ENCODE measurements at places on chromosomes 13 and 19. TPM values are rescaled to one million over a fixed set of nuclear protein-coding genes. Genes with fewer than 3 reads are reported as not detected.

Gene HSD17B14
- 1.5 TPM for total RNA-seq

Gene ADGRE2
- total RNA-seq = 0.09 TPM

Gene C19orf85
- not detected for total RNA-seq

Gene BAX
- 134 TPM for total RNA-seq

Gene ZNF112
- total RNA-seq = 8.3 TPM

Gene URI1
- 44.7 TPM for total RNA-seq

DNA sequence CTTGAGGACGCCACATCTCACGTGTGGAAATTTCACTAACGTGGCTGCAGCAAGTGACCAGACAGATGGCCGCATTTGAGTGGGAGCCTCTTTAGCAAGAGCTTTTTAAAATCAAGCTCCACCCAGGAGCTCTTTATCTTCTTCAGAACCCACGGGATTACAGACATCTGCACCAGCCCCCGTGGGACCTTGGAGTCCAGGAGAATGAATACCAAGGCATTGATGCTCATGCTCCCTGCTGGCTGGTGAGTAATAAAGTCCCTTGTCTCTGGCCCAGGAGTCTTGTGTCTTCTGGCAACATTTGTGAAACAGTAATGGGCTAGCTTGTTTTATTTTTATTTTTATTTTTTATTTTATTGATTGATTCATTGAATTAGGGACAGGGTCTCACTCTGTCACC, 64.4 kb downstream of the TRPM4 start:
- DNase-seq = no peak

GRCh38 chr19:32357720-32358119, 12.3 kb downstream of the ZNF507 start:
- DNase-seq = peak; percentile 43

GRCh38 chr13:106153876-106154275, 381.6 kb downstream of the EFNB2 start:
- DNase-seq = no peak

- no peak for DNase-seq
Measured at GRCh38 chr13:49388091-49388635, 55.7 kb downstream of the CAB39L start.

GRCh38 chr19:2371656-2372055, 11.6 kb downstream of the TMPRSS9 start:
- no peak for DNase-seq

DNA sequence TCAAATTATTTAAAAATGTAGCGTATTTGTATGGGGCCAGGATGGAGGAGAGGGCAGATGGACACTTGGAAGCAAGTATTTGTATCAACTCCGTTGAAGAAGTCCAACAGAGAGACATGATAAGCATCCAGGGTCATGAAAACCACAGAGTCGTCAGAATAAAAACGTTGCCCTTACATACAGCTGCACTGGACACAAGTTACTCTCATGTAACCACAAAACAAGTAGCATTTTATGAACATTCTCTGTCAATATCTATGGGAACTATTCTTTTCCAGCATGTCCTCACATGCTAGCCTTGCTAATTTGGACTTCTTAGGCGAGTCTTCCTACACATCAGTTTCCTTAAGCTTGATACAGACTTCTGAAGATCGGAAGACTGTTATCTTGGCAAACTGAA, 35.0 kb downstream of the EFNB2 start:
- DNase-seq = no peak

GRCh38 chr19:39237200-39238184, 7.3 kb downstream of the IFNL3 start:
- DNase-seq = peak; percentile 5

DNA sequence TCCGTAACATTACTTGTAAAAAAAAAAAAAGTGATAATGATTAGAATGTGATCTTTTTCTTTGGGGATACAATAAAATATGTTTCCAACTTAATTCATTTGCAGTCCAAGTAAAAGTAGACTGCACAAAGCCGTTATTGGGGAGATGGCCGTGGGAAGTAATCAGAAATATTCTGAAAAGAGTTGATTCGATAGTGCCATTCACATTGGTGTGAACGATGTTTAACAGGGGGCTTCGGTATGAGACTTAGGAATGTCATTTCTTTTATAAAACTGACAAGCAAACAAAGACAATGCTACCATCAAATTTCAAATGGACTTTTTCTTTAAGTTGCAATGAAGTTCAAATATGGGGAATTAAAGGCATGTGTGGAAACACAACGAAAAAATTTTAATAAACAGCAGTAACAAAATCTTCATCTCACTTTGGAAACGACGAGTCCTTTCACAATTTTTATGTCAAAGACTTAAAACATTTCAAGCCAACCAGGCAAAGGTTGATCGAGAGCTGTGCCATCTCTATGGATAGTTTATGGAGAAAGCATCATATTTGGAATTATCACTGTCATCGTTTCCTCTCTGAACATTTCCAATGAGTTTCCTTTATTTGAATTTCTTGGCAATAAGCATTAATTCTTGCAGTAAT, 1.7 kb upstream of the ZIC5 start:
- no peak for DNase-seq

DNA sequence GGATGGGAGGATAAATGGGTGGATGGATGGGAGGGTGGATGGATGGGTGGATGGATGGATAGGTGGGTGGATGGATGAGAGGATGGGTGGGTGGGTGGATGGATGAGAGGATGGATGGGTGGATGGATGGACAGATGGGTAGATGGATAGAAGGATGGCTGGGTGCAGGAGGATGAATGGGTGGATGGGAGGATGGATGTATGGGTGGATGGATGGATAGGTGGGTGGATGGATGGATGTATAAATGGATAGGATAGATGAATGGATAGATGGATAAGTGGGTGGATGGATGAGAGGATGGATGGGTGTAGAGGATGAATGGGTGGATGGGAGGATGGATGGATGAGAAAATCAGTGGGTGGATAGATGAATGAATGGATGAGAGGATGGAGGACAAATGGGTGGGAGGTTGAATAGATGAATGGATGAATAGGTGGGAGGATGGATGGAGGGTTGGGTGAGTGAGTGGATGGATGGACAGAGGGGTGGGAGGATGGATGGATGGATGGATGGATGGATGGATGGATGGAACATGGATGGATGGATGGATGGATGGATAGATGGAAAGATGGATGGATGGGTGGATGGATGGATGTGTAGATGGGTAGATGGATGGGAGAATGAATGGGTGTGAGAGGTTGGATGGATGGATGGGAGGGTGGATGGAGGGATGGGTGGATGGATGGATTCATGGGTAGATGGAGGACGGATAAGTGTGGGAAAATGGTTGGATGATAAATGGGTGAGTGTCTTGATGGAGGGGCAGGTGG, 35.9 kb upstream of the ONECUT3 start:
- no peak for DNase-seq

DNA sequence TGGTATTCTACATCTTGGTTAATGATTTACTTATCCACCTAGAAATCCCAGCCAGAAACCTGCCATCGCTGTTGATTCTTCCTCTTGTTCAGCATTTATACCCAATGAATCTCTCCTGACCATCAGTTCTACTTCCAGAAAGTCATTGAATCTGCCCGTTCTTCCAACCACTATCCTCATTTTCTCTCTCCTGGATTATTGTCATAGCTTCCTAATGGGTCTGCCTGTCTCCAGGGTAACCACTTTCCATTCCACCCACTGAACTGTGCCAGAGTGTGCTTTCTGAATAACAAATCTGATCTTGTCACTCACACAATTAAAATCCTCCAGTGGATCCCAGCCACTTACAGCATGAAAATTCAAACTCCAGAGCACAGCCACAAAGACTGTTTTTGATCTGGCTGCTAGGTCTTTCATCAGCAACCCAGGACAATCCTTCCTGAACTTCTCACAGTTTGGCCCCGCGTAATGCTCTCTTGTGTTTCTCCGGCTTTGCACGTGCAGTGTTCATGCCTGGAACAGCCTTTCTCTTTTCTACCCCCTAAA, 330.6 kb downstream of the SPRY2 start:
- no peak for DNase-seq

GRCh38 chr13:102617697-102618350, 21.0 kb downstream of the TPP2 start:
- DNase-seq = no peak

DNA sequence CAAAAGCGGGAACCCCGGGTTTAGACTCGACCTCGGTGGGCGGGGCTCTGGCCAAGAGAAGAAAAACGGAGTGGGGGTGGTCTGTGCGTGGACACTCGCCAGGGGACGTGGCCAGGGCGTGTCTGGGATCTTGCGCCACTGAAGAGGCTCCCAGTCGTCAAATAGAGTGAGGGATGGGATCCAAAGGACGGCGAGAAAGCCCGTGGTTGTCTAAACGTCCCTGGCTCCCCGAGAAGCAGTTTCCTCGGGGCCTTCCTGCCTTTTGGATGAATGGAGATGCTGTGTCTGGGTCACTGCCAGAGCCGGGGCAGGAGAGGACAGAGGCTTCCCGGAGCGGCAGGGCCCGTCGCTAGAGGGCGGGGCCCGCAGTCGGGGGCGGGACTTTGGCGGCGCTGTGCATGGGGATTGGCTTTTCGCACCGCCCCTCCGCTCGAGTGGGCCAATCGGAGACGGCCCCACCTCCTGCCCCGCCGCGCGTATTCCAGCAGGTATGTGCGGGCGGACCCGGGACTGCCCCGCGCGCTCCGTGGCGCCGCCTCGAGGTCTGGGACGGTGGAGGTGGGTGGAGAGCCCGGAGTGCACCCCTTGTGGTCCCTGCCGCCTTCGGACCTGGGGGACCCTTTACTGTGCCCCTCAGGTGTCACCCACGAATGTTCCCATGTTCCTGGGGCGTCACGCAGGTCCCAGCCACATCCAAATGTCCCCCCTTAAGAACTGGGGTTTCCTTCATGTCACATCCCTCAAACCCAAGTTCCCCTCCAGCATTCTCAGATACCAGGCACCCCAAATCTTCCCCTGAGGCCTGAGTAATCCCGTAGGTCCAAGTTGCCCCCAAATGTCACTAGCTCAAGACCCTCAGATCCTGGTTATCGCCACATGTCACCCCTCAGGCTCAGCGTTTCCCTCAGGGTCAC, 38.3 kb downstream of the ZSWIM4 start:
- peak; percentile 93 for DNase-seq

DNA sequence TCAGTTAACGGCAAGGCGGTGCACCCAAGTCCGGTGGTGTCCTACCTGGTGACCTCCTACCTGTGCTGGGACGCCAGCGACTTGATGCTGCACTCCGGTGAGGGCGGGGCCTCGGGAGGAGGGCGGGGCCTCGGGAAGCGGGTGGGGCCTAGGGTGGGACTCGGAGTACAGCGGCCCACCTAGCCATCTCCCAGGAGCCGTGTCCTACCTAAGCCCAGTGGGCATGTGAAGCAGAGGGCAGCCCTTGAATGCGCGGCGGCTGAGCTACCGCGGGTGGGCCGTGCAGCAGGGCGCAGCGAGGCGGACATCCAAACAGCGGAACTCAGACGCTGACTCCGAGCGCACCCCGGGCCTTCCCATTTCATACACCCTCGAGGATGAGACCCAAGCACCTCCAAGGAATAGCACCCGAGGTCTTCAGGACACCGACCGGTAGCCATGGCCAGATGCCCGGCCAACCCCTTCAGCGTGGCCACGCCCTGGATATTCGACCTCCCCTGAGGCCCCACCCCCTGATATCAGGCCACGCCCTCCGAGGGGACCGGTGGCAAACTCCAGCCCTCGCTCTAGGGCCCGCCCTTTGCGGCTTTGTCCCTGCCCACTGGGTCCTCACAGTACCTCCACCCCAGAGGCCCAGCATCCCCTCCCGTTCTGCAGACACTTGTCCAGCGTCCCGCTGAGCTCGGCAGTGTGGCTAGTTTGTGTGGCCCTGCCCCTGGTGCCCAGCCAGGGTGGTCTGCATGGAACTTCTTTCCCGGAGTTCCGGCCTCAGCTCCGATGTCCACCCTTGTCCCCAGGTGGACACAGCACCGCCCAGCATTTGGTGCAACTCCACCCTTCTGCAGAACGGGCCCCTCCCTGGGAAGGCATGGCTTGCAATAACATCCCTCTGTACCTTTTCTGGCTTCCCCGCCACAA, 5.4 kb downstream of the KLK1 start:
- peak; percentile 13 for DNase-seq

DNA sequence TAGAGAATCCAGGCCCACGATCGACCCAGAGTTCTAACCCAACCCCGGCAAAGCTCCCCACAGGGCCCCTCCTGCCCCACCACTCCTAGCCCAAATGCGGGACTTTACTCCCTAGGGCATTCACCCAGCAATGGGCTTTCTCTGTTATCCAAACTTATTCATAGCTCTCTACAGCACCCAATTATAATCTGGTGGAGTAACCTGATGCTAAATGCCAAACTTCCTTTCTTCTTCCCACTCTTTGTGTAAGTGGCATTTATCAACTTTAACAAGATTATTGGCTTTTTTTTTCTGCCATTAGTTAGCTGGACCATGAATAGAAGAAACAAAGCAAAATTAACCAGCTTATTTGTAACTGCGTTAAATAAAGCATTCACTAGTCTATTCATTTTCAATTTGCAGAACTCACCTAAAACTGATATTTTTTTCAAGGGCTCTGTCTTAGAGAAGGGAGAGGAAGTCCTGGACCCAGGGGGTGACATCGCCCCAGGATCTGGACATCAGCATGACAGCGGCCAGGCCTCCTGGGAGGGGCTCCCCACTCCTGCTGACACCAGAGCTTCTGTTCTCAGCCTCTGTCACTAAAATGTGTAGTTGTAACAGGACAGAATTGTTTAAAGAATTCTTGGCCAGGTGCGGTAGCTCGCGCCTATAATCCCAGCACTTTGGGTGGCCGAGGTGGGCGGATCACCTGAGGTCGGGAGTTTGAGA, 1.5 kb downstream of the FAM124A start:
- no peak for DNase-seq

All from dermis blood vessel endothelial cell (primary cell).